ENCODE measurements at places on chromosomes 2 and 18.

DNA sequence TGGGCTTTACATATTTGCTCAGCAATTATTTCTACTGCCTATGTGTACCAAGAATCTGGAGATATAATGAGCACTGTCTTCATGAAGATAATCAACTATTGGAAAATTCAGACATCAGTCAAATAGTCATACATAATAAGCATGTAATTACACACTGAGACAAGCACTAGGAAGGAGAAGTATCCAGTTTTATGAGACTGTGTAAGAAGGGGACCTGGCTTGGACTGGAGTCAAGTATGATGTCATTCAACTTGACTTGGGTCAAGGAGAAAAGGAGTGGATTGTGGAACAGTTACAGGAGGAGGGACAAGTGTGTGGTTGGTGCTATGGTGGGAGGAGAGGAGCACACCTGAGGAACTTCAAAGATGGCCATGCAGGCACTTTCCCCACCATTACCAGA lies 419.8 kb upstream of the TRIB2 start:
- DNase-seq = no peak

GRCh38 chr2:44016282-44016681 lies 20.5 kb upstream of the LRPPRC start:
- no peak for DNase-seq

- DNase-seq = no peak
These were observed 137.9 kb downstream of the CDH2 start for GRCh38 chr18:28039078-28039477.

DNA sequence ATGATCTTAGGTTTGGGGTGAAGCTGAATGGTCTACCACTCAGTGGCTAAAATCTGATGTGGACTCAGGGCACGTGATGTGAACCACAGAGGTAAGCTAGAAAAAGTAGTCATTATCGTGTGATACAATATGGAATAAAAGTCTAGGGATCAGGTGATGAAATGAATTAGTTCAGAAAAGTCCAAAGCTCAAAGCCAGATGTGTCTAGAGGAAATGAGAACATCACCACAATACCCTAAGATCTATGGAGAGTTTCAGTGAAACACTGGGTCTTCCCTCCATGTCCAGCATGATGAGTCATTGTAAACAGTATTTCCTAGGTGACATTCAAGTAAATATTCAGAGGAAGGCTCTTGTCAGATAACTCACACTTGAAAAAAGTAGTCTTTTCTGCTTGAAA lies 1257.4 kb upstream of the ZEB2 start:
- DNase-seq = no peak

DNA sequence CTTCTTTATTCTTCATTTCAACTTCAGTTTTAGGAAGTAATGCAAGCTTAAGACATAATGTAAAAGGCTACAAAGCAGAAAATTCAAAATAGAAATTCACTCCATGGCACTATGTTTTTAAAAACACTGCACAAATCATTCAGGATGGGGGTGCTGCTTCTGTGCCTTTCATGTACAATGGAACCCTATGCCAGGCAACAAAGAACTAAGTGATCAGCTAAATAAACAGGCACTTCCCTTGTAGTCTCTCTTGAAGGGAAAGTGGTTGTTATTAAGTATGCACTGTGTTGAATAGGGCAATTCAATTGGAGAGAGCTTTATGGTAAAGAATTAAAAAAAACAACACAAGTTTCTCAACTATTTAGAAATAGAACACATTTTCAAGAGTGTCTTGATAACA lies 10.9 kb upstream of the ERBB4 start:
- no peak for DNase-seq

- DNase-seq = no peak
These were observed 469.6 kb downstream of the TGIF1 start for GRCh38 chr18:3919396-3920061.

DNA sequence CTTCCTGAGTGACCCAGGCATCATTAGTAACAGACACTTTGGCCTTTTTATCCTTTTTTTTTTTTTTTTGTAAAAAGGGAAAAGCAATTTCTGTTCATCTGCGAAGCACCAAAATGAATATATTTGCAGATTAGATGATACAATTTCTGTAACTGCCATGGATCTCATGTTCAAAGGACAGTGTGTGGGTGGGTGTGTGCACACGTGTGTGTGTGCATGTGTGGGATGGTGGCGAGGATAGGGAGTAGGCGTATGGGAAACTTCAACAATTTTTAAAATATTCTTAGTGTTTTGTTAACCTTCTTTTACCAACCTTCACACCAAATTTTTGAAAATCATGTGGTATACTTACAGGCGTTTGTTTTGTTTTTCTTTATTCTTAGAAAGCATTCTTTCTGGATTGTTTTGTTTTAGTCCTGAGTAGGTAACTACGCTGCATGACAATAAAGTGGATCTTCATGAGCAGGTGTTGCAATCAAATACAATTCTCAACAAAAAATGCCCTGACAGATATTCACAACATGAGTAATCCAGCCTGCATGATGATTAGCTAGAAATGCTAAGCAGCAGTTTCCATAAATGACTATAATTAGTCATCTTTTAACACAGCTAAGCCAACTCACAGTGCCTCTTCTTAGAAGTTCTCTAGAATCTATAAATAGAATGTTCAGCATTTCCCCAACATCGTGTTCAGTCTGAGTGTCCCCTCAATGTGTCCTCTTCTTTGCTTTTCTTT lies 53.5 kb upstream of the RMDN2 start:
- no peak for DNase-seq

- DNase-seq = peak; percentile 66
These were observed 4.8 kb upstream of the STAT4 start for GRCh38 chr2:191155608-191156071.

- DNase-seq = no peak
These were observed 6.8 kb downstream of the NEU4 start for GRCh38 chr2:241815477-241816430.

- no peak for DNase-seq
These were observed 98.2 kb downstream of the MRO start for GRCh38 chr18:50721451-50722120.

GRCh38 chr2:108403494-108403893 lies 25.7 kb downstream of the SULT1C4 start:
- DNase-seq = no peak

DNA sequence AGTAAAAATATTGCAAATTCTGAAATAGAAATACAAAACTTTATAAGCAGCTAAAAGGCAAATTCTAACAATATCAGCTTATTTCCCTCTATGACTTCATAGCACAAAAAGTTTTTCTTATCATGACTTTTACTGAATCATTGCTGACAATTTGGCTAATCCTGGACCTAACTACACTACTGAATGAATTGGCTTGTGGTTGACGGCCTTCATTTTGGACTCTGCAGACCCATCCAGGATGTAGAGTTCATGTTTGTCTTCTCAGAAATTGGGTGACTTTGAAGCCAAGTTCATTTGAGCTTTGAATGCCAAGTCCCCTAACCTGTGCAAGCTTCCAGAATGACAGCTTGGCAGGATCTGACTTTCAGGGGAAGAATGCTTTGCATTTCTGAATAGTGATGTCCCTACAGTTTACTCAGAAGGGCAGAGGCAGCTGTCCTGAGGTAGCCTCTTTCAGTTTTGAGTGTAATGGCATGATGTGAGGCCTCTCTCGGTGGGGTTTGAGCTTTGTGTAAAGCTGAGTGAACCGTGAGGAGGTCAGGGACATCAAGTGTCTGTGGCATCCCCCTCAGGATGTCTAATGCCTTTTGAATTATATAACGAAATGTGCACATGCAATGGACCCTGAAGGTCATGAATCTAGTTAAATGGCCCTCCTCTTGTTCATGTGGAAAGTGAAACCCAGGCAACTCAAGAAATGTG lies 48.0 kb downstream of the EFEMP1 start:
- DNase-seq = no peak

- no peak for DNase-seq
These were observed 46.1 kb downstream of the SRD5A2 start for GRCh38 chr2:31534636-31535035.

DNA sequence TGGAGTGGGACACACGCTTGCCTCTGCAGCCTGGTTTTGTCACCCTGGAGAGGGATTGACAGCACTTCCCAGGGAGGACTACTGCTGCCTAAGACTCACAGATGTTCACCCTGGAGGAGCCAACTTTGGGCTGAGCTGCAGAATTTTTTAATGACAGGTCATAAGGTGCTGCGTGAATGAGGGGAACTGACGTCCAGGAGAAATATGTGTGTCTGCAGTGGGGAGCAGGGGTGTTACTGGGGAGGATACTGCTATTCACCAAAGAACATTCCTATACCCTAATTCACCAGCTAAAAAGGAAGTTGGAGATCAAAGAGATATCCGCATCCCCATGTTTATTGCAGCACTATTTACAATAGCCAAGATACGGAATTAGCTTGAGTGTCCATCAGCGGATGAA lies 144.4 kb downstream of the MGAT5 start:
- DNase-seq = no peak

- no peak for DNase-seq
These were observed 60.4 kb upstream of the SEC11C start for GRCh38 chr18:59079264-59079663.

DNA sequence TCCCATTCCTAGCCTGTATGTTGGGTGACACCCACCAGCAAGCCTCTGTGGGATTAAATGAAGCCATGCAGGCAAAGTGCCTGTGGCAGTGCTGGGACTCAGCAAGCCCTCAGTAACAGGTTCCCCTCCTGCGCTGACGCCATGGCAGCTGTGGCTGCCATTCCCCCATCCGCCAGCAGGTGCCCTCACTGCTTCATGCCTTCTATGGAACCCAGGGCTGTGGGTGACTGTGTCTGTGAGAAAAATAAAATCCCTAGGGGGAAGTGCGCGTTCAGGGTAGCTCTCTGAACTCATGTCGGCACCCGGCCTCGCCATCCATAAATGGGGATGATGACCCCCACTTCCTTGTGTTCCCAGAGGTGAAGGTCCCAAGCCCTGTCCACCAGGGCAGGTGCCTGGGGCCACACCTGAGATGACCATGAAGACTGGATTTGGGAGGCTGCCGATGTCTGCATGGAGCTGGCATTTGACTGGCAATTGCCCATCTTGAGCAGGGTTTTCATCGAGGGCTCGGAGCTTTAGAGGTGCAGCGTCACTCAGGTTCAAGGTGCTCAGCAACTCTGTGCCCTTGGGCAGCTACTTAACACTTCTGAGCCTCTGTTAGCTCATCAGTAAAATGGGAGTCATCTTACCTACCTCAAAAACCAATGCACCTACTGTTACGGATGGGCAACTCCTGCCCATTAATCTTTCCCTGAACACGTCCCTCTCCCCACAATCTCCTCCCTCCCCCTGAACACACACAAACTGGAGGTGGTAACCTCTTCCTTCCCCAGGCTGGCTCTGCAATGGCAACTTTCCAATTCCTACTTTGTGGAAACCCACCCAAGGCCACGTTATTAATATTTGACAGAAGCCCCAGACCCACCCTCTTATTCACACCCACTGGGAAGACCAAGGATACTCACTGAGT lies 2.9 kb upstream of the MAL start:
- peak; percentile 84 for DNase-seq

DNA sequence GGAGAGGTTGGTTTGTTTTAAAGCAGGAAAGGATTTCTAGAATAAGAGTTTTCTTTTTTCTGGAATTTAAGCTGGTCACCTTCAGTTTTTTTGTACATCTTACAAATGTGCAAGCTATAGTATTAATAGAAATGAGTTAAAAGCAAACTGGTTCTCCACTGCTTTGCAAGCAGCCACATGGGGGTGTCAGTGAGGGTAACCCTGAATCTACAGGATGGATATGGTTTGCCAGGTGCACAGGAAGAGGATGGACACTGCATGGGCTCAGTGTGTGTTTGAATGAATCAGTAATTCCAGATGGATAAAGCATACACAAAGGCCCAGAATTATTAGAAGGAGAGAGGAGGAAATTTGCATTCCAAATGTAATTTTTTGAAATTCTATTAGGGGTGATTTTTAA lies 89.0 kb downstream of the MAPRE2 start:
- DNase-seq = no peak

- DNase-seq = no peak
These were observed 33.0 kb upstream of the MRPL33 start for GRCh38 chr2:27738349-27739057.

- no peak for DNase-seq
These were observed 462.3 kb upstream of the SALL3 start for GRCh38 chr18:78517328-78517727.

GRCh38 chr2:228417956-228418355 lies 236.5 kb upstream of the SPHKAP start:
- DNase-seq = no peak

DNA sequence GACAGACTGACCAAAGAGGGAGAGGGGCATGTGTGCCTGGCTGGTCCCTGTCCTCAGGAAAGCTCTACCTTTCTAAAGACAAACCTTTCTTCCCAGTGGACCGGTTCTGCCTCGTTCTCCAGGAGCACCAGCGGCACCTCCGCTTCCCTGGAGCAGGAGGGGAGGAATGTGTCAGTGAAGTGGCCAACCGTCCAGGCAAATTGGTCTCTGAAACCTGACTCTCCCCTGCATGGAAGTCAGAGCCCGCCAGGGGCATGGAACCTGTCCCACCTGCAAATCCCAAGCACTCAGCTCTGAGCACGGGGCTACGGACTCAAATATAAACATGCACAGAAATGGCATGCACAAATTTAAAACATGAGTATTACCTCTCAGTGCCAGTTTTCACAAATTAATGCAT lies 62.9 kb downstream of the COL6A3 start:
- no peak for DNase-seq

- no peak for DNase-seq
These were observed 38.2 kb downstream of the CRIM1 start for GRCh38 chr2:36393738-36394256.

- DNase-seq = no peak
These were observed 19.3 kb upstream of the CD28 start for GRCh38 chr2:203687165-203687564.

- no peak for DNase-seq
These were observed 117.8 kb downstream of the ACKR3 start for GRCh38 chr2:236687296-236687965.

DNA sequence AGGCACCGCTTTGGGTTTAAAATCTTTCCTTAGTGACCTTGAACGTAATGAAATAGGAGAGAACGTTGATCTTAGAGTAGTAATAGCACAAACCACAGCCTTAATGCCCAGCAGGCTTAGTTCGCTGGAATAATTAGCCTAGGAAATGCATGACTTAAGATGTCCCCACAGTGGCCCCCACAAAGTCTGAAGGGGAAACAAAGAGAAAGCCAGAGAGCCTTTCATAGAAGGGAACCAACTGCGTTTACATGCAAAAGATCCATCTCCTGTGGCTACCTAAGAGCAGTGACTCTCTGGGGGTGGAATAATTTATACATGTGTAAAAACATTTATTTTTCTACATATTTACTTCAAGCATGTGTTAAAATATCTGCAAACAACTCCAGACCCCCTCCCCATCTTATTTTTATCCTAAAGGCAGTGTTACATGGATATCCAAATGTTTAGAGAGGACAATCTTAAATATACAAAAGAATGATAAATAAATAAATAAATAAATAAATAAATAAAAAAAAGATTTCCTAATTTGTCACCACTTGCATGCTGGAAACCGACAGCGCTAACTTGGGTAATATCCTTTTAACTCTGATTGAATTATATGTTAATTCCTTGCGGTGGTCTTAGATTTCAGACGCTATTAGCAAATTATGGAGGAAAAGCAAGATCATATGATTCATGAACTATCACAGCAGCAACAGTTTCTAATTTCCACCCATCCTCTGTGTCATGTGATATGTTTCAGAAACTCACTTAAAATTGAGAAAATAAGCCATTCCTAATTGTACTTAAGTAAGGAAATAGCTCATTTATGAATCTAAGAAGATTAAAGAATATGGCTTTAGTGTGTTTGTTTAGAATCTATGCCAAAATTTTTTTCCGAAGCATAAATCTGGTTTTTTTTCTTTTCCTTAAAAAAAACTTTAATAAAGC lies 23.4 kb upstream of the CYP1B1 start:
- DNase-seq = no peak

- no peak for DNase-seq
These were observed 210.0 kb upstream of the SALL3 start for GRCh38 chr18:78769502-78770105.

- no peak for DNase-seq
These were observed 27.1 kb upstream of the PIEZO2 start for GRCh38 chr18:11176481-11176881.

Measured in CD4-positive, alpha-beta T cell treated with Interferon alpha-2 for 1 hour (primary cell).